Hematopoietic multipotent progenitor cell treated with erythropoietin and hydrocortisone succinate and interleukin-3 and kit ligand, for 6 days (in vitro differentiated cells): ENCODE measurements at places on chromosomes 16 and 17.
A peak's percentile ranks its signal among the peaks of the same experiment; 100 is the strongest.

DNA sequence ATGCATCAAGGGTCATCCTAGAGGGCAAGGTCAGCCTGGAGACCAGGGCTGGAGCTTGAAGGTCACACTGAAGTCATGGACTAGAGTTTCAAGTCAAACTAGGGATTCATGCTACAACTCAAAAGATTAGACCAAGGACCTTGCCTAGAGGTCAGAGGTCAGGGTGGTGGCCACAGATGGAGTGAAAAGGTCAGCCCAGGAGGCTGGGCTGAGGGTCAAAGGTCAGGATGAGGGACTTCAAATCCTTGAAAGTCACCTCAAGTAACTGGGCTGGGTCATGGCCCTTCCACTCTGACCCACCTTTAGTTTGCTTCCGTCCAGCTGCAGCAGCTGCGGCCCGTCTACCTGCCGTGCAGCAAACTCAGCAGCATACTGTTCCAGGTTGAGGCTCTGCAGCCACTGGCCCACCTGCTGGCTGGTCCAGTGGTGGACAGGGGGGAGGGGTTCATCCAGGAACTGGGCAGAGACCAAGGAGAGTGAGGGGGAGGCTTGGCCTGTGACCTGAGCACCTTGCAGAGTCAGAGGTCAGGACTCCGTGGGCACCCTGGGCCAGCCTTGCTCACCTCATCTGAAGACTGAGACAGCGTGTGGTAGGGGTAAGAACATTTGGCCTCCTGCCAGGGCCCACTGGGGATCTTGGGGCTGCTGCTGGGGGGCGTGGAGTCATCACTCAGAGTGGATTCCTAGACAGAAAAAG lies 16.2 kb downstream of the SAMD14 start:
- no peak for DNase-seq

GRCh38 chr17:42097691-42098631 lies at the start of gene ZNF385C:
ZNF385C (minus strand) TSS chr17:42098473; CDS start chr17:42063056, 35,417 bp downstream.
- no peak for DNase-seq

- DNase-seq, result peak; percentile 79
Observed at GRCh38 chr16:29678691-29679267, at the start of gene QPRT. QPRT (plus strand) TSS chr16:29679180; CDS start chr16:29679198, 18 bp downstream.

DNA sequence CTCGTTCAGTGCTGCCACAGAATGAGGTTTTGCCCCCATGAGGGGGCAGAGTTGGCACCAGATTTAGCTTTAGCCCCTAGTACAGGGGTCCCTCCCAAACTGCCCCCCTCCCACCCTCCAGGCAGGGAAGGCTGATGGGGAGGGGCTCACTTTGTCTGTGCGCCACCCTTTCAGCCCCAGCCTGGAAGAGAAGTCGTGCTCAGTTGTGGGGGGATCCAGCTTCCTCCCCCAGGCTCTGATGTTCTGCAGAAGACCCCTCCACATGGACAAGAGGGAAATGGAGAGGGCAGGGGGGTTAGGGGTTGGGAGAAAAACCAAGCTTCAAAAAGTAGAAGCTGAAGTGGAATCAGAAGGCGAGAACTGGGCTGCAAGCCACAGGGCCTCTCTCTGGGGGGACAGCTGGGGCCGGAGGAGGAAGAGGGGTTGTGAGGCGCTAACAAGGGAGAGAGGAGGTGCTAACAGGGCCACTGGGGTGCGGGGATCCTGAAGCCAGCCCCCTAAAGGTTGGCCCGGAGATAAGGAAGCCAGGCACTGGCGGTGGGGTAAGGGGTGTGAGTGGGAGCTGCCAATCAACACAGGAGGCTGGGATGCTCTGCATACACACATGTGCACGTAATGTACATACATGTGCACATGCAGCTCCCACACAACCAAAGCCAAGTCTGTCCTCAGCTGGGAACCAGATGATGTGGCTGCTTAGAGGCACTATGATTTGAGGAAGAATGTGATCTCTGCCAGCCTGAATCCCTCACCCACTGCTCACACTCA lies 7.0 kb upstream of the TMEM92 start:
- no peak for DNase-seq

GRCh38 chr16:87881324-87882200 lies 12.3 kb upstream of the SLC7A5 start:
- DNase-seq, result no peak

DNA sequence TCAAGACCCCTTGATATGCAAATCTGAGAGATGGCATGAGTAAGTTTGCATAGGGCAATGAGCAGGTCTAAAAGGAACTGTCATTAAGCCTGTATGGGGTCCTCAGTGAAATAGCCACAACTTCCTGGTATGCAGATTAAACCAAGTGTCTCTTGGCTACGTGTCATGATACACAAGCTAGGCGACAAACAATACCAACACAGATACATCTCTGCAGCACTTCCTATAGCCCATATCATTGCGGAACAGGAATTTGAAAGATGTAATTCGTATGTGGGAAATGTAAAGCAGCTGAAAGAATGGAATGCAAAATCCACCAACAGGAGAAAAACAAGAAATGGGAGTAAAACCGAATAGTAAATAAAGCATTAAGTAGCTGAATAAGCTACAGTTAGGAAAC lies 12.9 kb downstream of the PRSS22 start:
- DNase-seq, result no peak

- no peak for DNase-seq
Observed at GRCh38 chr17:5562661-5563360, 21.5 kb downstream of the NLRP1 start.

- peak; percentile 68 for DNase-seq
Observed at GRCh38 chr16:83888672-83889044, 10.3 kb upstream of the MLYCD start.

GRCh38 chr16:47055136-47055885 lies 81.8 kb upstream of the DNAJA2 start:
- DNase-seq, result no peak

GRCh38 chr17:51184124-51184523 lies 17.9 kb downstream of the NME2 start:
- DNase-seq, result no peak

DNA sequence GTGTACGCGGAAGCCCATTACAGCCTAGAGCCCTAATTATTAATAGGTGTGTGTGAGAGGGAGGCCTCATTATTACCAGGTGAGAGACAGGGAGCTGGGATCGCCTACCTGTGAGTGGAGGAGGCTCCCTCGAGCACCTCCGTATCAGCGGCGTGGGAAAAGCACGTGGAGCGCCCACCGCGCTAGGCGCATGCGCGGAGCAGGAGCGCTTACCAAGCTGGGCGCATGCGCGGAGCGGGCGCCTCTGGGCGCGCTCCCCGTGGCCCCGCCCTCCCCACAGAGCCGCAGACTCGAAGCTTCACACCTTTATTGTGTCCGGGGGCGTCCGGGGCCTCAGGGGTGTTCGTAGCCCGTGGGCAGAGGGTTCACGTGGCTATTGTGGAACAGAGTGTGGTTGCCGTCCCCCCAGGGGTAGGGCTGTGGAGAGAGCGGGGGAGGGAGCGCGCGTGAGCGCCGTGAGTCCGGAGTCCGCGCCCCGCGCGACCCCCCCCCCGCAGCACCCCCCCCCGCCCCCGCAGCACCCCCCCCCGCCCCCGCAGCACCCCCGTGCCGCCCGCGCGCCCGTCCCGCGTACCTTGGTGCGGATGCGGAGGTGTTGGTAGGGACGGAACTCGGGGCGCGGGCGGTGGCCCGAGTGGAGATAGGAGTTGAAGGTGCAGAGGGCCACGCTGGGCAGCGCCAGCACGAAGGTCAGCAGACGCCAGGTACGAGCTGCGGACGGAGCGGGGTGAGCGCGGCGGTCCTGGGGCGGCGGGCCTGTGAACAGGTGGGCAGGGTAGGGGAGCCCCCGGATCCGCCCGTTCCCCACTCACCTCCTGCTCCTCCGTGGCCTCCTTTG lies 500 bp downstream of the COX6A2 start:
- peak; percentile 41 for DNase-seq

- peak; percentile 43 for DNase-seq
Observed at GRCh38 chr17:31494259-31495021, 103.0 kb downstream of the RAB11FIP4 start.

DNA sequence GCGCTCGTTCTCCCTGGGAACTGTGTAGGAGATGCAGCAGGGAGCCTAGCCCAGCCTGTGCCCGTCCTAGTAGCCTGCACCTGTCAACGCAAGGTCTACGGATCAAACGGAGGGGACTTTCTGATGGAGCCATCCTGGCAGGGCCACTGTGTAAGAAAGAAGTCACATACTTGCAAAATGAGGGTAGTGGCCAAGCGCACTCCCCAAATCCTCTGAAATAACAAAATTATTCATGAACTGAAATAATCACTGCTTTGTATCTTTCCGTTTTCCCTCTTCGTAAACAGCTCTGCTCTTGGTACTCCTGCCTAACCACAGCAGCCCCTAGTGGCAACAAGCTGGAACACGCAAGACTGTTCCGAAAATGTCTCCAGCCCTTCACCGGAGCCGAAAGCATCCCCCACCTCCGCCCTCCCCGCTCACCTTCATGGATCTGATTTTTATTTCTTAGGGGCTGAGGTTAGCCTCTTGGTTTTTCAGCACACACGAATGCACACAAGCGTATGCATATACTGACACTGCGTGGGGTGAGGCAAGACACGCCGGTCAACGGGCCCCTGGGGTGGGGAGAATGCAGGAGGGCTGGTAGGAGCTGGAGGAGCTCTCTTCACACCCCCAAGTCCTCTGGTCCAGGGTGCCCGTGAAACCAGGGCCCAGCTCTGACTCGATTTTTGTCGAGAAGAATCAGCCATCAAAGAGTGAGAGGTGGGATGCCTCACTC lies 100.8 kb downstream of the ABCC12 start:
- DNase-seq, result peak; percentile 48

GRCh38 chr16:10950393-10950792 lies 6.0 kb downstream of the CLEC16A start:
- no peak for DNase-seq

- no peak for DNase-seq
Observed at GRCh38 chr16:14069818-14070217, 1.3 kb upstream of the MRTFB start.

DNA sequence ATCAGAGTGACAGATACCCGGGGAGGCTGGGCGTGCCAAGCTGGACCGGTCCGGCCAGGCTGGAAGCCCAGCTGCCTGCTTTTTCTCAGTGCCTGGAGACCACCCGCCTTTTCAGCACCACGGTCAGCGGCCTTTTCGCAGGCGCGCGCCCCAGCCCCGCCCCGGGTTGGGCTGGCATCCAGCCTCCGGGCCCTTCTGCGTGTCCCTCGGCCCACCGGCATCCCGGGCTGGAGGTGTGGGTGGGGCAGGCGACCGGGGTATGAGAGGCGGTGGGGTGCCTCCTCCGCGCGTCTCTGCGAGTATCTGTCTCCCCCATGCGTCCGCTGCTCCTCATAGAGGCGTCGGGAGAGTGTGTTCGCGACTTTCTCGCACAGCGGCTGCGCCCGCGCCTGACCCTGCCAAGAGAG lies 102.5 kb downstream of the MRM1 start:
- peak; percentile 79 for DNase-seq

DNA sequence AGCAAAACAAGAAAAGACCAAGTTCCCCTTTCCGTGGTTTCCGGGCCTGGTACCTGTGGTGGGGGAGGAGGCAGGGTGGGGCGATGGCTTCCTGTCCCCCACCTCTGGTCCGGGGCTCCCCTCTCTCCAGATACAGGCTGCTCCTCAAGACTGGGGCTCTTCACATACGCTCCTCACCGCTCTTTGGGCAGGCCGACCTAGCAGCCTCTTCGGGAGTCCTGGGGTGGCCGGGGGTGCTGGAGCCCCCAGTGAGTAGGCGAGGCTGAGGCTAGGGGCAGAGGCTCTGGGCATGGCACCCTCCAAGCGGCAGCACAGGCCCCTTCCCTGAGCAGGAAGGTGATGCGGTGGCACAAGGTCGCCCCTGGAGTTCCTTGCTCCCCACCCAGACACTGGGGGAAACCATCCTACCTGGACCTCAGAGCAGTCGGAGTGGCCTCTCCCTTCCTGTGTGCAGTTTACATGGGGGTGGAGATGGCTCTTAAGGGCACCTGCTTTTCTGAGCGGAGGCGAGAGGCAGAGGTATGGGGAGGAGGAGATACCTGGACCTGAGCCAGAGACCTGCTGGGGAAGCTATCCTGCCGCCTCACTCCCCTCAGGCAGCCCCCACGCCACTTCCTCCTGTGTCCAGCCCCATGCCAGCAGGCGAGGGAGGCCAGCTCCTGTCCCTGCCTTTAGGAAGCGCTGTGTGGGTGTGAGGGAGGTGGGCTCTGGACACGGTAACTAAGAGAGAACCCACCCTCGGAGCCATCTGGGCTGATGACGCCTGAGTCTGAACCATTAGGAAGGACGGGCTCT lies 891 bp downstream of the CORO1A start:
- peak; percentile 76 for DNase-seq

- DNase-seq, result peak; percentile 73
Observed at GRCh38 chr16:68367030-68367429, 56.2 kb downstream of the PRMT7 start.

- DNase-seq, result no peak
Observed at GRCh38 chr17:21300601-21301571, 16.4 kb downstream of the MAP2K3 start.

GRCh38 chr16:46629331-46630219 lies 8.4 kb upstream of the SHCBP1 start:
- peak; percentile 29 for DNase-seq

DNA sequence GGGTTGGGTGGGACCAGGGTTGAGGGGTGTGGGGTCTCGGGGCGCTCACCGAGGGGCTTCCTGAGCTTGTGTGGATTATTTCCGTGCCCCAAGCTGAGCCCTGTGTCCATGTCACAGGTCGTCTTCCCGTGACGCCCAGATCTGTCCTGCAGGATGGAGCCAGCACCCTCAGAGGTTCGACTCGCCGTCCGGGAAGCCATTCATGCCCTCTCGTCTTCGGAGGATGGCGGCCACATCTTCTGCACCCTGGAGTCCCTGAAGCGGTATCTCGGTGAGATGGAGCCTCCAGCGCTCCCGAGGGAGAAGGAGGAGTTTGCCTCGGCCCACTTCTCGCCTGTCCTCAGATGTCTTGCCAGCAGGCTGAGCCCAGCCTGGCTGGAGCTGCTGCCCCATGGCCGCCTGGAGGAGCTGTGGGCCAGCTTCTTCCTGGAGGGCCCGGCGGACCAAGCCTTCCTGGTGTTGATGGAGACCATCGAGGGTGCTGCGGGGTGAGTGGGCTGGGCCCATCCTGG lies 1.0 kb downstream of the TELO2 start:
- DNase-seq, result peak; percentile 48

DNA sequence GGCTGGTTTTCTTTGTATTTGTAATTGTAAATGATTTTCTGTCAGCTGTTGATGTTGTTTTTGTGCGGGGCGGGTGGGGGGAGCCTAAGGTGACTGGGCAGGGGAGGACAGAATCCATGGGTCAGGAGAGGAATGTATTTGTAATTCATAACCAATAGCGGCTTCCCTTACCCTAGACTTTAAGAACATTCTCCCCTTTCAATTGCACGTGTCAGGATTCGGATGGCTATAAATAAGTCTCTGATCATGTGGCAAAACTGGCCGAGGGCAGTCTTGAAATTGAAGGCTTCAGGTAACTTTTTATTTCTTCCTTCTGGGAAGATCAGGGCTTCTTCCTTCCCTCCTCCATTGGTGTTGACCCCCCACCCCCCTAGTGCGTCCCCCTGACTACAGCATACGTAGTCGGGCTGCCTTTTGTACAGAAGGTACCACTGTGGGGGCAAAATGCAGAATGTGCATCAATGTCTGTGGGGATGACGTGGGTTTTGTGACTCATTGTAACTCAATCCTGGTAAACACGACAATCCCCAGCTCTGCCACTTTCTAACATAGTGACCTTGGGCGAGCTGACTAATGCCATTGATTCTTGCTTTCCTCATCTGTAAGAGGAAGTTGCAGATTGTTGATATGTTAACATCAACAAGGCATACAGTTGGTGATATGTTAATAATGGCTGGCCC lies 16.2 kb downstream of the MARCHF10 start:
- DNase-seq, result no peak
